ENCODE measurements at places on chromosomes 2 and 18.

GRCh38 chr2:121130301-121130850 lies 154.6 kb downstream of the TFCP2L1 start:
- DNase-seq = no peak

GRCh38 chr18:23814991-23815614 lies 125.8 kb downstream of the LAMA3 start:
- no peak for DNase-seq

GRCh38 chr2:188158337-188159100 lies 133.2 kb upstream of the GULP1 start:
- no peak for DNase-seq

DNA sequence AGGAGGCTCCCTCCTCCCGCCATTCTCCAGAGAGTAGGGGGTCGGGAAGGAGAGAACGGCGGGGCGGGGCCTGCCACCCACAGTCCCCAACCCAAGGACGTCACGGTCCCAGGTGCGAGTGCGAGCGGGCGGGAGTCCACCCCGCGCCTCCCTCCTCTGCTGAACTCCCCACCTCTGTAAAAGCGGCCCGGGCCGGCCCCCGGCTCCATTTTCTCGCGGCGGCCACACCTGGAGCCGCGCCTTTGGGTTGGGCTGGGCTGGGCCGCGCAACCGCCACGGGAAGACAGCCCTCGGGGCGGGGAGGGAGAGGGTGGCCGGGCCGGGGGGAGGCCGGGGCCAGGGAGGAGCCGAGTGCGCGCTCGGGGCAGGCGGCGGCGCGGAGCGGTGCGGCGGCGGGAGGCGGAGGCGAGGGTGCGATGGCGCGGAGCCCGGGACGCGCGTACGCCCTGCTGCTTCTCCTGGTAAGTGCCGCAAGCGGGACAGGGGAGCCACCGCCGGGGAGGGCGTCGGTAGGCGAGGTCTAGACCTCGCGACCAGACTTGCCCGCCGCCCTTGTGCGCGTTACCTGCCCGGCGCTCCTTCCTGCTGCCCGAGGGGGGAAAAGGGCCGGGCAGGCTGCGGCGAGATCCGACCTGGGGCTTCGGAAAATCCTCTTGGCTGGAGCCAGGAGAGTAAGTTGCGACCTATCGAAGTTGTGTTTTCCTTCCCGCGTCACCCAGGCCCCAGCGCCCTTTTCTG lies at the start of gene DSG2:
DSG2 (plus strand) TSS at position 342 of the 738 bp plus-strand sequence; CDS start at position 417, 75 bp downstream.
- DNase-seq = no peak

- DNase-seq = no peak
Observed at GRCh38 chr18:37483221-37483971, 82.2 kb downstream of the CELF4 start.

DNA sequence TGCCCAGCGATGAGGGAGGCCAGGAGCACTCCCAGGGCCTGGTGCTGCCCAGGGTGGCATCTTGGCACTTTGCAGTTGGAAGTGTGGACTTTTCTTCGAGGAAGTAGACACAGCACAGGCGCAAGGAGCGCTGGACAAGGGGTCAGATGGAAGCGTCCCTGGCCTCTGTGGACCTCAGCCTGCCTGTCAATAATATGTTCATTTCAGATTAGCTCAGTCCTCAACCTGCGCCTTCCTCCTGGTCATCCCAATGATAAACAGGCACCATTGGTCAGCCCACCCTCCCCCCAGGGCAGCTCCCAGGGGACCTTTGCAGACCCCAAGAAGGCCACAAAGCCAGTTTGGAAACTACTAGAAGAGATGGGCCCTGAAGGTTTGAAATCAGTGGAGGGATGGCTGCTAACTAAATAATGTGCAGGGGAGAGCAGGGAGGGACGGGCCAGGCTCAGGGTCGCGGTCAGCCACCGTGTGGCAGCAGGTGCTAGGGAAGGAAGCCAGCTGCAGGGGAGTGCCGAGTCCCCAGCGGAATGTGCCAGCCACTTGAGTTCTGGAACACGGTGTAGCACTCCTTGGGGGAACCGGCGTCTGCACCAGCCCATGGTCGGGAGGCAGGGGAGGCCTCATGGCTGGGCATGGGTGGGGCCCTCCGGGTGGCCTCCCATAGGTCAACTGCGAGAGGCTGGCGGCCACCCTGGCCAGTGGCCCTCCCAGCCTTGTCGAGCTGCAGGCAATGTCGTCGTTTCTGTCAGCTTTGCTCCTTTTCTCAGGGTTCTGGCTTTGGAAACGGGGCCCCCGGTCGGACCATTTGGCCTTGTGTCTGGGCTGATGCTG lies 59.9 kb downstream of the ADI1 start:
- no peak for DNase-seq

DNA sequence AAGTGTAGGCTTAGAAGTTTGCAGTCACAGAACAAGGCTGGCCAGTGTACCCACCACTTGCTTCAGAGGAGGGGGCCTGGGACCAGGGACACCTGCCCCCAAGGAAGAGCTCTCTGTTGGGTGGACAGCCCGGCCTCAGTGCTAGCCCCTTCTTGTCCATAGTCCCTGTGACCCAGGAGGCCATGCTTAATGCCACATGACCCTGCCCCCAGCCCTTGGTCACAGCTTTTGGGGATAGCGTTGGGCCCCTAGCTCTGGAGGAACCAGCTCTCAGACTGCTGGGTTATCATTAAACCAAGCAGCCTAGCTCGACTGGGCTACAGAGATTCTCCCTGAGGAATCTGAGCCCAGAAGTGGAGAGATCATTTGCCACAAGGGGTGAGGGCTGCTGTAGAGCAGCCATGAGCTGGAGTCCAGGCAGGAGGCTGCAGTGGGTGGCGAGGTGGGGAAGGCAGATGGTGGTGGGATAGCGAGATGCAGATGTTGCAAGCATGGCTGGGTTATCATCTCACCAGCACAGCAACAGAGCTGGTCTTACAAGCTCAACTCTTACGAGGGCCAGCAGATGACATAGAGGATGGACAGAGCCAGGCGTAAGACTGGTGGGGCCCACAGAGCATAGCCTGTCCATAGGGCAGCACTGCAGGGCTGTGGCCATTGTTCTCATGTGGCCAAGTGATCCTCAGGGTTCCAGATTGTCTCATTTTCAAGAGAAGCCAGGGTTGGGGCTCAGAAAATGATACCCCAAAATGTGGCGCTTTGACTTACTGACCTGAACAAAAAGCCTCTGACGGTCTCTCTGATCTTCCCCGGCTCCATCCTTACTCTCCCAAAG lies 7.2 kb upstream of the TMEM37 start:
- DNase-seq = no peak

DNA sequence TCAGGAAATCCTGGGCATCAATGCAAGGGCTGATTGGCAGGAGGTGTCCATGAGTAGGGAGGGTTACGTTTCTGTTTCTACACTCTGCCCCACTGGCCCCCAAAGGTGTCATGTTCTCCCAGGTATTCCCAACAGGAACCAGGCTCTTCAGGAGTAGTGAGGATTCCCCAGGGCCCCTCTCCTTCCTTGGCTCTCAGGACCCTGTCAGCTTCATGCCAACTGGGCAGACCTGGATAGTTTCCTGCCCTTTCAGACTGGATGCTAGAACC lies 480.6 kb upstream of the HS6ST1 start:
- no peak for DNase-seq

GRCh38 chr2:68653034-68653433 lies 9.7 kb downstream of the PROKR1 start:
- no peak for DNase-seq

DNA sequence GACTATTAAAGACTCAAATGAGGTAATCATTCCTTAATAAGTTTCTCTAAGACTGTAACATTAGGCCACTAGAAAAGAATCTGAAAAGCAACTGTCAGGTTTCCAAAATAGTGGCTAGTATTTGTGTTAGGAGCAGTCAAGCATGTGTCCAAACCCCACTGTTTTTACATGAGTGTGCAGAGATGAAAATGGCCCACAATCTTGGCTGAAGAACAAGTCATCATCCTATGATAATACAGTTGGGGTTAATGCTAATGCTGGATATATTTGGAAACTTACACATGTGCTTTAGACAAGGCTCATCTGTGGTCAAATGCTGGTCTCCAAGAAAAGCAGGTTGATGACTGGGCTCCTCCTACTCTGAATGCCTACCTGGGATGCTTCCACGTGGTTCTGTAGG lies 73.6 kb downstream of the MAIP1 start:
- no peak for DNase-seq

DNA sequence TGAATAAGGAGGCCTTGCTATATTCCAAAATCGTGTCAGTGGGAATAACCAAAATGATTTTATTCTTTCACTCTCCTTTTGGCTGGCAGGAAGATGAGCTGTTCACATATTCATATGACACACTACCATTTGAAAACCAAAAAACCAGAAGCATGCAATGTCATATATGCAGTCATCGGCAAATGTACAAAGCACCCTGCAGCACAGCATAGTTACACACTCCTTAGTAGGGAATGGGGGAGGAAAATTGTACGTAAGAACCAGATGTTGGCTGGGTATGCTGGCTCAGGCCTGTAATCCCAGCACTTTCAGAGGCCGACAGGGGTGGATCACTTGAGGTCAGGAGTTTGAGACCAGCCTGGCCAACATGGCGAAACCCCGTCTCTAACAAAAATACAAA lies 176.6 kb downstream of the GFPT1 start:
- DNase-seq = no peak

DNA sequence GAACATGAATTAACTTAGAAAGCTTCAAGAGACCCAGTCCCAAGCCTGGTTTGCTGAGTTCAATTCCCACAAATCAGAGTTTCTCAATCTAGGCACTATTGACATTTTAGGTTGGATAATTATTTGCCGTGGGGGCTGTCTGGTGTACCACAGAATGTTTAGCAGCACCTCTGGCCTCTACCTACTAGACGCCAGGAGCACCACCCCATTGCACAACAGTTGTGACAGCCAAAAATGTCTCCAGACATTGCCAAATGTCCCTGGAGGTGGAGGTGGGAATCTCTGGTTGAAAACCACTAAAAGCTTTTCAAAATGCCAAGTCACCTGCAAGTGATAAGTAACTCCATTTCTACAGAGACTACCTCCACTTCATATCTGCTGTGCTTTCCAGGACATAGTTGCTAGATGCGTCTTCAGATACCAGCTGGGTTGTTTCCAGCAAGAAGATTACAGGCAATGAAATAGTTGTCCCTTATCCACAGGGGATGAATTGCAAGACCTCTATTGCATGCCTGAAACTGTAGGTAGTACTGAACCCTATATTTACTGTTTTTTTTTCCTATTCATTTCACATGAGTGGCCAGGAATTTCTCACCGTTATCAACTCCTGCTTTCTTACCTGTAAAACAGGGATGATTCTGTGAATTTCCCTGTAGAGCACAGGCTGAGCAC lies 554.3 kb downstream of the ZEB2 start:
- no peak for DNase-seq

DNA sequence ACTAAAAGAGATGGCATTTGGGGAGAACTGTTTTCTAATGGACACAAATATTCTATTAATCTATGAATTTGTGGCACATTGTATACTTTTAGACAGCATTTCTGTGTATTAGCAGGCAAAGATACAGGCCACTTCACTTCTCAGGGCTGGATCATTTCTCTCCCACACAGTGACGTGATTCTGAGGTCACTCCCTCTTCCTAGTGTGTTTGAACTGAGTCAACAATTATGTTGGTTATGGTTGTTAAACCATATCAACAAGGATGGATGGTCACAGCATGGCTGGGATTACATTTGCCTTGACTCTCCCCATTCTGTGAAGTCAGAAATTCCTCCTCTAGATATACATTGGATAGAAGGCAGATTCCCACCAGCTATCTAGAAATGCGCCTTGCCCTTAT lies 11.6 kb downstream of the NOSTRIN start:
- DNase-seq = no peak

GRCh38 chr2:238703053-238703415 lies 144.9 kb upstream of the TWIST2 start:
- no peak for DNase-seq

GRCh38 chr18:13252686-13253410 lies 34.3 kb downstream of the LDLRAD4 start:
- DNase-seq = no peak

DNA sequence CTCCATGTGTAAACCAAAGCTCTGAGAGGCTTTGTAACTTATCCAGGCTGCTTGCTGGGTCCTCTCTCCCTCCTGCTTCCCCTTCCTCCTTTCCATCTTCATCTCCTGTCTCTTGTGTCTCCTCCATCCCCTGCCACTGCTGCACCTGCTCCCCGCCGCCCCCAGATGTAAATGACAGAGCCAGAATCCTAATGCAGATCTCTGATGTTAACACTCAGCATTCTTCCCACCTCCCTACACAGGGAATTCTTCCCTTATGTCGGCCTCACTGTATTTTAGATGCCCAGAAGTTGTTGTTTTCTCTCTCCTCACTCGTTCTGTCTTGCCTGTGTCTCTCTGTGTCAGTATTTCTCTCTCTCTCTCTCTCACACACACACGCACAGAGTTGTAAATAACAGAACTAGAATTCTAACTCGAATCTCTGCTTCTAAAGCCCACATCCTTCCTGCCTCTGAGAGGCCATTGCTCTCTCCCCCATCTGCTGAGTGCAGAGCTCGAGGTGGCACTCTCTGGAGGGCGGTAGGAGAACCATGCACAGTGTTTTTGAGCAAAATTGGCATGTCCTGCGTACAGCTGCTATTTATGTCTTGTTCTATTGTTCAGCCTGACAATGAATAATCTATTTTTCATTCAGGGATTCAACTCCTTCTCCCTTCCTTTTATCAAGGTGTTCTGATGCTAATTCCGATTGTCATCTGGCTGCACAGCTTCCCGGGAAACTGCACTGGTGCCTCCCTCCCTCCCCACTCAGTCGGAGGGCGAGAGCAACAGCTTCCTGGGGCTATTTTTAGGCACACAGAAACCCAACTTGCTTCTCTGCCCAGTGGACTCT lies 219.9 kb downstream of the SH3RF3 start:
- no peak for DNase-seq

DNA sequence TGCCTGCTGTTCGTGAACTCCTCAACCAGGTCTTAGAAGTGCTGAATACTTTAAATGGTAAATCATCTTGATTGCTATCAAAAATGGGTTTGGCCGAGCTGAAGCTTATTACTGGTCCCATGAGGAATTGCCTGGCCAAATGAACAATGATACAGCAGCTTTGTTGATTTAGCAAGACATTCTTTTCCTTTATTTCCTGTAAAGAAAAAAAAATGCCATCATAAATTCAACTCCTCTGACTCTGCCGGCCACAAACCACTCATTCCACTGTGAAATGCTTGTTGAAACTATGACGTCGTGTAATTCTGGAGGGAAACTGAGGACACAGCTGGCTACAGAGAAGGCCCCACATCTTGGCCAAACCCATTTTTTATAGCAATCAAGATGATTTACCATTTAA lies 74.2 kb upstream of the ID2 start:
- no peak for DNase-seq

- DNase-seq = no peak
Observed at GRCh38 chr18:9380621-9381395, 46.2 kb downstream of the TWSG1 start.

GRCh38 chr2:228355897-228356296 lies 174.4 kb upstream of the SPHKAP start:
- no peak for DNase-seq

DNA sequence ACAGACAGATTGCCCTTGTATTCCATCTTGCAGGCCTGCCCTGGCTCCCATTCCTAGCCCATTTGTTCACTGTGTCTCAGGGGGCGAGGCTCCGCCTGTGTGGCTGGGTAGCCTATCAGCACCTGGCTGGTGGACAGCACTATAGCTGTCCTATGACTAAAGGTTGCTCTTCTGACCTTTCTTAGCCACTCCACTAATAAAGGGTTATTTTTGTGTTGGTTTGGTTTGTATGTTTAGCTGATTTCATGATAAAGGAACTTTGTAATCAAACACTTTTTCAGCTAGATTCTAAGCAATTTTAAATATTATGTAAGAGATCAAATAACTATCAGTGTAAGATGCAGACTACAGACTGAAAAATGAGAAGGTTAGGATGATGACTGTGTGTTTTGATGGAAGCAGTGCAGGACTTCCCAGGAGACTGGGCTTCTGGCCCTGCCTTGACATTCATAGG lies 72.2 kb downstream of the CRIM1 start:
- no peak for DNase-seq
